ENCODE measurements at places on chromosomes 1 and 21.

DNA sequence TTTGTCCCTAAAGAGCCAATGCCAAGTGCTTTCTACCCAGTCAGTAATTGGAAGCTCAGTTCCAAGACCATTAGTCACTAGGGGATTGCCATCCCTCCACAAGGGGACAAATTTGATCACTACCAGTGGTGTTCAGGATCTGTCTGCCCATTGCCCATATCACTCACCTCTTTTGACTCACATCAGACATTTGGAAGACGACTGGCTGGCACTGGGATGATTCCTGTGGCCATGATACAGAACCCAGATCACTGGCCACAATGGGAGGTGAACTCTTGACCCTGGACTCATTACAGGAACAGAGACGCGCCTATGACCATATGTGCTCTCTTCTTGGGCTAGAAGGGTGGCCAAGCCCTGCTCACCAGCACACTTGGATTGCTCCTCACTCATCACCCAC is 71.0 kb downstream of the COLGALT2 start:
- no peak for DNase-seq

GRCh38 chr1:35726450-35727433 is 8.1 kb upstream of the C1orf216 start:
- peak; percentile 55 for DNase-seq

DNA sequence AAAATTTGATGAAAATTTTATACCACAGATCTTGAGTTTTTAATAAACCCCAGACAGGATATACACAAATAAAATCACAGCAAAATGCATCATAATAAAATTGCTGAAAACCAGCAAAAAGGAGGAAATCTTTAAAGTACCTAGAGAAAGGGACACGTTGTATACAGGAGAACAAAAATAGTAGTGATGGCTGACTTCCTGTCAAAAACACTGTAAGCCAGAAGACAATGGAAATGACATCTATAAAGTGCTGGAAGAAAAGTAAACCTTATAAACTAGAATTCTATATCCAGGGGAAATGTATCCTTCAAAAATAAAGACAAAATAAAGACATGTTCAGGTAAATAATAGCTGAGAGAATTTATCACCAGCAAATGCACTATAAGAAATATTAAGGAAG is 14.6 kb upstream of the PTGFRN start:
- DNase-seq = no peak

- no peak for DNase-seq
Measured at GRCh38 chr1:59687081-59687480, 127.7 kb upstream of the HOOK1 start.

GRCh38 chr1:112337028-112337531 is 58.9 kb upstream of the CTTNBP2NL start:
- DNase-seq = peak; percentile 32

GRCh38 chr1:46303872-46304326 is 401 bp downstream of the UQCRH start:
- no peak for DNase-seq

GRCh38 chr21:35473496-35473895 is 424.4 kb upstream of the RUNX1 start:
- DNase-seq = no peak

DNA sequence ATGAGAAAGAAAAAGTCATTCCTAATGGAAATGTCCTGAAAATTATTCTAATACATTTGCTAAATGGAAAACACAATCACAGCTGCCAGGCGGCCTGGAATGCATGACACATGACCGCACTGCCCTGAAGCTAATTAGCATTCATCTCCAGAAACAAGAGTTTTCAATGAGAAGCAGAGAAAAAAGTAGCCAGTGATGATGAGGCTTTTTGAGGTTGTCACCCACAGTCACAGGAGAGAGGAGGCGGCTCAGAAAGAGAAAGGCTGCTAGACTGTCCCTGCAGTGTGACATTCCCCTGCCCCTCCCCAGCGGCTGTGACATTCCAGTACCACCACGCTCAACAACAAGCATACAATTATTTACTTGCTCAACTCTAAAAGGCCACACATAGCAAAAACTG is 122.9 kb upstream of the KRTAP19-8 start:
- DNase-seq = no peak

DNA sequence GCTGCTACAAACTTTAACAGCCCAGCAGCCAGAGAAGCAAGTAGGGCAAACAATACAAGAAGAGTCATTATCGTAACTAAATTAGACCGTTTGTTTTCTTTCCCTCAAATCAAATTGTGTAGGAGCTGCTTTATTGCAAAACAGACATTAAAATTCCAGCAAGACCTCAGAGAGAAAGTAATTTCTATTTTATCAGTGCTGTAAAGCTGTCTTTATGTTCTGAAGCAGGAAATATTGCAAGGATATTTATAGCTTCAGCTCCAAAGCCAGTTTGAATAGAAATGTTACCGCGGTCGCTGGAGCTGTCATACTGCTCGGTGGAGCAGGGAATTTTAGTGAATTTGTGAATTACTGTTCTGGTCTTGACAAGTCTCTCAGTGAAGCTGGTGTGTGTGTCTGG is 503.8 kb upstream of the PLXNA2 start:
- DNase-seq = no peak

- DNase-seq = no peak
Measured at GRCh38 chr1:183864611-183865010, 59.7 kb downstream of the RGL1 start.

GRCh38 chr1:71264039-71264438 is 183.2 kb upstream of the ZRANB2 start:
- DNase-seq = no peak

GRCh38 chr1:248739572-248740205 is 15.9 kb downstream of the LYPD8 start:
- no peak for DNase-seq

DNA sequence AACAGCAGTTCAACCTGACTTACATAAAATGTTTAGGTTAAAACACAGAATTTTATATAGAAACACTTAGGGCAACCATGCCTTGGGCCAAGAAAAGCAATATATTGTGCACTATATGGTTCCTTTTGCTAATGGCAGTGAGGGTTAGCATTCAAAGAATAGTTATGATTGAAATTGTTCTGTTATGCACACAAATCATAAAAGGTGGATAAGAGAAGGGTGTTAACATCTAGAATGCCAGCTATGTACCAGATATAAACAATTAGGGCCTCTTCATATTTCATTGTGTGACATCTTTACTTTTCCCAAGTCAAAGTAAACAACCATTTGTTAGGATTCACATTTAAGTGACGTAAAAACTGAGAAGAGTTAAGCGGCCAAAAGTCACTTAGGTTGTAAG is 308.0 kb upstream of the B3GALT2 start:
- DNase-seq = no peak

DNA sequence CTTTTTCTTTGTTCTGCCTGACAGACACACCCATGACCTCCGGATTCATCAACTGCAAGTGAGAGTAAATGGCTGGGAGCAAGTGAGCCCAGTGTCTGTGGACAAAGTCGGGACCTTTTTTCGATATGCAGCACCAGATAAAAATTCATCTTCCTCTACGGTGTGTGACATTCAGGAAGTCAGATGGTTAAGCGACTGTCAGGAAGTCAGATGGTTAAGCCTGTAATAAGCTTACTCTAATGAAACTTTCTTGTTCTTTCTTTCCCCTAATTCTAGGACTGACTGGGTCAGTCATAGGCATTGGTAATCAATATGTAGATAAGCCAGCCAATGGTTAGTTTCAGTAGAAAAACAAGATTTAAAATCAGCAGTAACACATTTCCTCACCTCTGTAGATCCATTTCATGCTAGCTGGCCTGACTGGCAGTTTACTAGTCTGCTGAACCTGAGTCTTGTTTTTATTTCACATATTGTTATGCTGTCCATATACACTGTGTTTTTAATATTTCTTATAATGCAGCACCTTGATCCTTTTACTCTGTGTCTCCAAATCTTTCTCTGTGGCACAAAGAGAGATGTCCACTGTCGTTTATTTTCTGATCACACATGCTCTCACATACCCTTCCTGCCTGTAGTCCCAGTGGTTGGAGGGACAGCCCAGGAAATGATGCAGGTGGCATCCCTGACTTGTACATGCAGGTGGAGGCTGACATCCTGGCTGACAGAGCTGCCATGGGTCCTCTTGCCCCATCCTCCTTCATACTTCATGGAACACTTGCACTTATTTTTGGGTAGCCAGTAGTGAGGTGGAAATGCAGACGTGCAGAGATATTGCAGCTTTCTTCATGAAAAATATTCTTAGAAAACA is 115.8 kb downstream of the VPS13D start:
- DNase-seq = peak; percentile 62

DNA sequence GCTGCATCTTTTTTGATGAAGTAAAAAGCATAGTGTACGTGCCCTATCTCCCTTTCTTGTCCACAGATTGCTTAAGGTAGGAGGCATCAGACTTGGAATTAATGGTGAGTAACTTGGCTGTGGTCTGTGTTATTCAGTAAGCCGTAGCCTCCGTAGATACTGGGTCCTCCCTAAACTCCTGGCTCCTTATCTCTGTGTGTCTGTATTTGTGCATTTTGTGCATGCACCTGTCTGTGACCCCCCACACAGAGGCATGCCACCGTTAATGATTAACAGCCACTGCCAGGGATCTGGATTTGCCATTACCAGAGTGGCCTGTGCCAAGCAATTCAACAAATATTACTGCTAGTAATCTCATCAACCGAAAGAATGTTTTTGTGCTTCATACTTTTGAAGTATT is 31.9 kb downstream of the MAP3K21 start:
- no peak for DNase-seq

GRCh38 chr1:155223047-155223446 is 14.6 kb downstream of the MTX1 start:
- DNase-seq = no peak

DNA sequence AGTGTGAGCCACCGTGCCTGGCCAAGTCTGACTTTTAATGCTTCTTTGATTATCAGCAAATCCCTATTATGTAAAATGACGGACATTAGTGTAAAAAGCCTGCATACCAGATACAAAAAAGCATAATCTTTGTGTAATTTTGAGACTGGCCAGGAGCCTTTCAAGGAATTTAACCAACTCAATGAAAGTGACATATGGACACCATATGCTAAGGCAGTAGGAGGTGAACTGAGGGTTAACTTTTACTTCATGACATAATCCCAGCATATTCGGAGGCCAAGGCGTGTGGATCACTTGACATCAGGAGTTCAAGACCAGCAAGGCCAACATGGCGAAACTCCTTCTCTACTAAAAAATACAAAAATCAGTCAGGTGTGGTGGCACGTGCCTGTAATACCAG is 94.6 kb downstream of the EIF4G3 start:
- DNase-seq = no peak

- DNase-seq = no peak
Measured at GRCh38 chr1:89939059-89939570, 55.8 kb upstream of the ZNF326 start.

GRCh38 chr1:107789817-107790524 is 175.0 kb downstream of the VAV3 start:
- no peak for DNase-seq

- DNase-seq = peak; percentile 85
Measured at GRCh38 chr21:15065392-15066122, 757 bp upstream of the NRIP1 start.

Measured in activated naive CD4-positive, alpha-beta T cell treated with anti-CD3 and anti-CD28 coated beads, Interleukin-2, amount 10 ng/mL, durations not matched to agents 7 days and 5 days (primary cell).